NCI-H774 (cell line): ENCODE measurements at places on chromosomes 4 and X.

- DNase-seq: no peak
These were observed 66.8 kb downstream of the RTL9 start for GRCh38 chrX:110425222-110426154.

GRCh38 chrX:133985164-133985966 is at the start of gene GPC3:
Gene GPC3, minus strand, starts transcription at chrX:133985594.
- peak; percentile 61 for DNase-seq

- no peak for DNase-seq
These were observed 24.5 kb upstream of the TSR2 start for GRCh38 chrX:54415534-54416350.

- DNase-seq: no peak
These were observed 39.8 kb upstream of the ATOH1 start for GRCh38 chr4:93788712-93789111.

- no peak for DNase-seq
These were observed 112.9 kb downstream of the IRF2 start for GRCh38 chr4:184361443-184361842.

- DNase-seq: no peak
These were observed 720.9 kb downstream of the RAPGEF2 start for GRCh38 chr4:159823743-159824142.

GRCh38 chr4:81485310-81485980 is 13.7 kb upstream of the RASGEF1B start:
- no peak for DNase-seq

DNA sequence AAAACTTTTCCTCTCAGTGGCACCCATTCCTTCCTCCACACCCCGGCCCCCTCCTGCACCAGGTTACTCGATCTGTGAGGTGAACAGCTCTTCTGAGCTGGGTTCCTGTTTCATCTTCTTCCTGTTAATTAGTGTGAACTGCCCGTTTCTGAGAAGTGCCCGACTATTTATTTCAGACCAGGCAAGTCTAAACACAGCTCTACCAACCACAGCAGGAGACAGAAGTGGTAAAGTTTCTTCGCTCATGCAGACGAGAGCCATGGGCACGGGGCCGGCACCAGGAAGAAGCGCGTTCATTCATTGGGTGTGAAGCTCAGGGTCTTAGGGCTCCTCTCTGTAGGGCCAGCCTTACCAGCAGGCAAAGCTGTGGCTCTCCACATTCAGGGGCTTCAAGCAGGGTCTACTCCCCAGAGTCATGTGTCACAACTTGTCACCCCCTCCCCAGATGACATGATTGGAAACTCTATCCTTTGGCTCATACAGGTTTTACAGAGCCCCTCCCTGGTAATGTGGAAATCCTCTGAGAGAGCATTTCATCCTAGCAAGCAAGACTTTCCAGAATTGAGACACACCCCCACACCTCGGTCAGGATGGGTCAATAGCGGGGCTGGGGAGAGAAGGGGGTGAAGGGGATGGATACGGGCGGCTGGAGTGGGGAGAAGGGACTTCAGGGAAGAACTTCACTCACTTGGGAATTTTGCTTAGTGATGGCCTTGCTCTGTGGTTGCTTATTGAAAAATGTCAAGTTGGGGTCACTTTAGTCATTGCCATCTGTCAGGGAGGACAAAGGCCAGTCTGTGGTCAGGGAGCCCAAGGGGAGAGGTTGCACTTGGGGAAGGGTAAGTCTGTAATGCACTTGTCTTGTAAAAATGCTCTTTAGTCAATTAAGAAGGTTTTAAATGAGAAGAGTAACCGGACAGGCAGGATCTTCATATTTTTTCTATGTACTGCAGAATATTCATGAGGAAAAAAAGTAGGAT is 121.6 kb upstream of the TRIM2 start:
- DNase-seq: no peak
